ENCODE measurements at places on chromosomes 6 and 20.

- DNase-seq: no peak
Measured at GRCh38 chr6:132253211-132253610, 148.1 kb downstream of the MOXD1 start.

DNA sequence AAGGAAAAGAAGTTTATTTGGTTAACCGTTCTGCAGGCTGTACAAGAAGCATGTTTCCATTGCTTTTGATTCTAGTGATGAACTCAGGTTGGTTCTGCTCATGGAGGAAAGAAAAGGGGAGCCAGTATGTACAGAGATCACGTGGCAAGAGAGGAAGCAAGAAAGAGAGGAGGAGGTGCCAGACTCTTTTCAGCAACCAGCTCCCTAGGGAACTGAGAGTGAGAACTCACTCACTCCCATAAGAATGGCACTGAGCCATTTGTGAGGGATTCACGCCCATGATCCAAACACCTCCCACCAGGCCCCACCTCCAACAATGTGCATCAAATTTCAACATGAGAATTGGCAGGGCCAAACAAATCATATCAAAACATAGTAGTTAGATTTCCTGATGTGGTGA lies 649.1 kb downstream of the EPM2A start:
- no peak for DNase-seq

GRCh38 chr6:28982476-28983266 lies 22.4 kb downstream of the ZNF311 start:
- DNase-seq: no peak

- no peak for DNase-seq
Measured at GRCh38 chr20:37522260-37523011, 1.4 kb downstream of the NNAT start.

DNA sequence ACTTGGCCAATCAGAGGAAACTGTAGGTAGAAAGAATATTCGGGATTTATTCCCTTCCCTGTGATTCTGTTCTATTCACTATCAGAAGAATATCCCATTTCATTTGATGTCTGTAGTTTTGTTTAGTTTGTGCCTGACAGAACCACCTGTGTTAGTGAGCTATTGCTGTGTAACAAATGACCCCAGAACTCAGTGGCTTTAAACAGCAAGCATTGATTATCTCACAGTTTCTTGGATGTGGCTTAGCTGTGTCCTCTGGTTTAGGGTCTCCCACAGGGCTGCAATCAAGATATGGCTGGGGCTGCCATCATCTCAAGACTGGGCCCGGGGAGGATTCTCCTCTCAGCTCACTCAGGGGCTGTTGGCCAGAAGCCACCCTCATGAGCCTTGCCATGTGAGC lies 143.7 kb downstream of the ZDHHC14 start:
- no peak for DNase-seq

DNA sequence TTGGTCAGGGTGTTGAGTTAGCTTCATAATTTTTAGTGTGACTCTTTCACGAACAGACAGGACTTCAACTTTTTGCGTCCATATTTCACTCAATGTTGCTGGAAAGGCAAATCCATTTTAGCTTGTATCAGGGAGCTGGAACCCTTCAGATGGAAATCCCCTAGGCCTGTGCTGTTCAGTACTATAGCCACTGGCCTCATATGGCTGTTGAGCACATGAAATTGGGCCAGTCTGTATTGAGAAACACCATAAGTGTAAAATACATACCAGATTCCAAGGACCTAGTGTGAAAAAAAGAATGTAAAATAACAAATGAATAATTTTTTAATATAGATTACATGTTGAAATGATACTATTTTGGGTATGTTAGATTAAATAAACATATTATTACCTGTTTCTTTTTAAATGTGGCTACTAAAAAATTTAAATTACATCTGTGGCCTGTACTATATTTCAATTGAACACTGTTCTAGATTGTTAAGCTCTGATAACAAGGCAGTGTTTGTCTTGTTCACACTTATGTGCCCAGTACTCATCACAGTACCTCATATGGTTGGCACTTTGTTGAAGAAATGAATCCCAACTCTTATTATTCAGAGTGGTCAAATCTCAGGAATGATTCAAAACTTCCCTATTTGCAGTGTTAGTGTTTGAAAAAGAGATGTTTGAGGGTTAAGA lies 34.3 kb downstream of the CTNNBL1 start:
- no peak for DNase-seq

- DNase-seq: no peak
Measured at GRCh38 chr20:19969106-19969505, 48.1 kb upstream of the NAA20 start.

DNA sequence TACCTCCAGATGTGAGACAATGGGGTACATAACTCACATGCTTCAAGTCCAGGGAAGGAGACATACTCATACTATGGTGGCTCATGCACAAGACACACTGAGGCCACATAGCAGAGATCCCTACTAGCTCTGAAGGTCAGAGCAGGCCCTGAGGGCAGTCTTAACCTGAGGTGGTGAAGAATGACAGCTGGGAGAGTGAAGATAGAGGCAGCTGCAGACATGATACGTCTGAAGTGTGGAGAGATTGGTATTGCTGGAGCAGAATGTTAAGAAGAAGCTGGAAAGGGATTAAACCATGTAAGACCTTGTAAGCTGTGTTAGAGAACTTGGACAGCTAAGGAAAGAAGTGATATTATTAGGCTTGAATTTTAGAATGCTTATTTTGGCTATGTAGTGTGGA lies 32.9 kb downstream of the PGM3 start:
- DNase-seq: no peak

DNA sequence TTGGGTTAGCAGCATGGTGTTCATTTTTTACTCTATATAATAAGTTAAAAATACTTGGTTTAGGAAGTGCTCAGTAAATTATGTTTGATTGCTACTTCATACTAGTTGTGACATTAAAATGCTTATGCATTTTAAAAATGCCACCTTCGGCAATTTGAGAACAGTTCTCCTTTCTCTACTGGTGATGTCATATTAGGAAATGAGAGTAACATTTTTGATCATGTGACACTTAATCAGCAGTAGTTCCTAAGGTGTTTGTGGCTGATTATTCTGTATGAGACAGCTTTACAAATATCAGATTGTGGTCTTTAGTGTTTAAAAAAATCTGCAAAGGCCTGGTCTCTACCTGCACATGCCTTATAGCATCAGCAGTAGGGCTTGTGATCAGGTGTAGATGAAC lies 4.4 kb downstream of the GZF1 start:
- no peak for DNase-seq

- no peak for DNase-seq
Measured at GRCh38 chr6:31822036-31822821, 5.3 kb upstream of the HSPA1B start.

DNA sequence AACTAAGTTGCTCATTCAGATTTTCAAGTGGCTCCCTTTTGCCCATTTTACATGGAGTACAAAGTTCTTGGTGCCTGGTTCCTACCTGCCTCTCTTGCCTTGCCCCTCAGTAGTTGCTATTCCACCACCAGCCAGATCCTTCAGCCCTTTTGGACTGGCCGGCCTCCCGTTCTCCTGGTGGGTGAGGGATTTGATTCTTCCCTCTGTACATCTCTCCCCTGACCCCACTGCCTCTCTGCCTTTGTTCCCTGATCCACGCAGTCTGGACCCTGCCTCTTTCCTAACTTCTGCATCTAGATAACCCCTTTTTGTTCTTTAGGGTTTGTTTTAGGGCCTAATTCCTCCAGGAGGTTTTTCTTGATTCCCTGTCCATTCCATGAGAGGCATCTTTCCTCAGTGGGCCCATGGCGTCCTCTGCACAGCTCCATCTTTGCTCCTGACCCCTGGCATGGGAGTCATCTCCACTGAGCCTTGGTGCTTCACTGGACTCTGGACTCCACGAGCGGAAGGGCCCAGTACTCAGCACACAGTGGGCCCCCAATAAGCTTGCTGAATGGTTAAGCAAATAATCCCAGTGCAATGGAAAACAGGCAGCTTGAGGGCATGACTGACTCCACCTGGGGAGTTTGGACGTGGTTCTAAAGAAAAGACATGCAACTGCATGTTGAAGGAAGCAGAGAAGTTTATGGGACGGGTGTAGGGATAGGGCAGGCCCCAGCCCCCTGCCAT lies 309.3 kb upstream of the SUPT3H start:
- no peak for DNase-seq

GRCh38 chr6:136612666-136613389 lies 62.6 kb upstream of the MAP7 start:
- DNase-seq: no peak

DNA sequence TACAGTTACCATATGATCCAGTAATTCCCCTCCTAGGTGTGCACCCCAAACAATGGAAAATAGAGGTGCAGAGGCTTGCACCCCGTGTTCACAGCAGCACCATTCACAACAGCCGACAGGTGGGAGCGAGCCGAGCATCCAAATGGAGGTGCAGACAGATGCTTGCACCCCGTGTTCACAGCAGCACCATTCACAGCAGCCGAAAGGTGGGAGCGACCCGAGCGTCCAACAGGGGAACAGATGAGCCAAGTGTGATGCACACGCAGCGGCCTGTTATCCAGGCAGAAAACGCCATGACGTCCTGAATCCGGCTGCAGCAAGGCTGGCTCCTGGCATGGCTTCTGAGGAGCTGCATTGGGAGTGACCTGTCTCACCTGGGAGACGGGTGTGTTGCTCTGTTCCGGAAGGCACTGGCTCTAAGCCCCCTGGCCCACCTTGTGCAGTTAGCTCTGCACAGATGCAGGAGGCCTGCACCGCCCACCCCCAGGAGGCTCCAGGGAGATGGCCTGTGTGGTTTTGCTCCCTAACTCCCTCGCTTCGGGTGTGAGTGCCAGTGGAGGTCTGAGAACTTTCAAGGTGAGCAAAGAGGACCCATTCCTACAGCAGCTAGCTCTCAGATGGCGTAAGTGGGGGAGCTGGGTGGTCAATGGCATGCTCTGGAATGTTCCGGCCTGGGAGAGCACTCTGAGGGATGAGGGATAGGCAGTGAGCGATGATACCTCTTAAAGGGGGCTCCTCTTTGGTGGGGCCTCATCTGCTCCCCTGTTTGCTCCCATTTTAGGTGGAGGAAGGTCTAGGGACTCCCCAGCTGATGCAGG lies 47.8 kb upstream of the FRMD1 start:
- DNase-seq: no peak

GRCh38 chr6:24415753-24416152 lies 13.0 kb downstream of the MRS2 start:
- DNase-seq: no peak

DNA sequence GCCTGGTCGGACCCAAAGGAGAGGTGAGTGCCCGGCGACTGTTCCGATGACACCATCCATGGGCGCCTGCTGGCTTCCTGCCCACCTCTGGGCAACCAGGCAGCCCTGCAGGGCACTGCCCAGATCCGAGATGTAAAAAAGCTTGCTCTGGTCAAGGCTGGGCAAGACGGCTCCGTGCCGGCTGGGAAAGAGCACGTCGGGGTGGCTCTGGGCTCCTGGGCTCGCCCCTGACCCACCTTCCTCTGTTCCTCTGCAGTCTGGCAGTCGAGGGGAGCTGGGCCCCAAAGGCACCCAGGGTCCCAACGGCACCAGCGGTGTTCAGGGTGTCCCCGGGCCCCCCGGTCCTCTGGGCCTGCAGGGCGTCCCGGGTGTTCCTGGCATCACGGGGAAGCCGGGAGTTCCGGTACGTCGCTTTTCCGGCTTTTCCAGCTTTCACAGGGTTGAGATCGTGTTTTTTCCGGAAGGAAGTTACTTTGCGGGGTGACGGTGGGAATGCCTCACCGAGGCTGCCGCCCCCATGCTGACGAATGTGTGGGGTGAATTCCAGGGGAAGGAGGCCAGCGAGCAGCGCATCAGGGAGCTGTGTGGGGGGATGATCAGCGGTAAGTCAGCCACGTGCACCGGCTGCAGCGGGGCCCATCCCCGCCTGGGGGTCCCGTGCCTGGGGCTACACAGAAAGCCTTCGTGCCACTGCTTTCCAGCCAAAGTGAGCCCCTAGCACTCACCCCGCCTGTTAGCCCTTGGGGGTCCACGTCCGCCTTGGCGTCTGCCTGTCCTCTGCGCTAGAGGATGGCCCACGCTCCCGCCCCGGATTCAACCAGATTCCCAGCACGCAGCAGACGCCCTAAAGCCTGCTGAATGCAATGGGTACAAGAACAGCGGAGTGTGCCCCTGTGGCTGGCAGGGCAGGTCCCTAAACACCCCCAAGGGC lies 19.3 kb downstream of the COL9A3 start:
- no peak for DNase-seq

DNA sequence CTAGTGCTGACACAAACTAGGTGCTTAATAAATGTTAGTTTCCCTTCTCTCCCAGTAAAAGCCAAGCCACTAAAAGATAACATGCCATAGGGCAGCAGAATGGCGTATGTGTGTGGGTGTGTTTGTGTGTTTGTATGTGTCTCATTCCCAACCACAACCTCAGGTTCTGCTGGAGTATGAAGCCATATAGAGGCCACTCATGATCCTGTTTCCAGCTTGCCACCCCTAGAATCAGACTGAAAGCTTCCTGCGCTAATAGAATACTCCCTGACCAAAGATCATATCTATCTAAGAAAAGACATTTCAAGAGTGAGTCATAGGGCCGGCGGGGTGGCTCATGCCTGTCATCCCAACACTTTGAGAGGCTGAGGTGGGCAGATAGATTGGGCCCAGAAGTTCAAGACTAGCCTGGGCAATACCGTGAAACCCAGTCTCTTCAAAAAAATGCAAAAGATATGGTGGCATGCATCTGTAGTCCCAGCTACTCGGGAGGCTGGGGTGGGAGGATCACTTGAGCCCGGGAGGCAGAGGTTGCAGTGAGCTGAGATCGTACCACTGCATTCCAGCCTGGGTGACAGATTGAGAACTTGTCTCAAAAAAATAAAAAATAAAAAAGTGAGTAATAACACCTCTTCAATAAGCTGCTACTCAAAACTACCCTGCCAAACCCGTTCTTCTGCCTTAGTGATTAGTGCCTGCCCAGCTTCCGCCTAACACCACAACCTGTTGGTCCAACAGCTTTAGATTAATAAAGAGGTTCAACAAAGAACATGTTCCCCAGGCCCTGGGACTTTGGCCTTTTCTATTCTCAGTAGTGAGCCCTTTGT lies 11.8 kb upstream of the SNRPC start:
- no peak for DNase-seq

- DNase-seq: no peak
Measured at GRCh38 chr20:45919542-45920399, 7.8 kb upstream of the PLTP start.

- DNase-seq: no peak
Measured at GRCh38 chr6:125300992-125301434, 754 bp downstream of the HDDC2 start.

DNA sequence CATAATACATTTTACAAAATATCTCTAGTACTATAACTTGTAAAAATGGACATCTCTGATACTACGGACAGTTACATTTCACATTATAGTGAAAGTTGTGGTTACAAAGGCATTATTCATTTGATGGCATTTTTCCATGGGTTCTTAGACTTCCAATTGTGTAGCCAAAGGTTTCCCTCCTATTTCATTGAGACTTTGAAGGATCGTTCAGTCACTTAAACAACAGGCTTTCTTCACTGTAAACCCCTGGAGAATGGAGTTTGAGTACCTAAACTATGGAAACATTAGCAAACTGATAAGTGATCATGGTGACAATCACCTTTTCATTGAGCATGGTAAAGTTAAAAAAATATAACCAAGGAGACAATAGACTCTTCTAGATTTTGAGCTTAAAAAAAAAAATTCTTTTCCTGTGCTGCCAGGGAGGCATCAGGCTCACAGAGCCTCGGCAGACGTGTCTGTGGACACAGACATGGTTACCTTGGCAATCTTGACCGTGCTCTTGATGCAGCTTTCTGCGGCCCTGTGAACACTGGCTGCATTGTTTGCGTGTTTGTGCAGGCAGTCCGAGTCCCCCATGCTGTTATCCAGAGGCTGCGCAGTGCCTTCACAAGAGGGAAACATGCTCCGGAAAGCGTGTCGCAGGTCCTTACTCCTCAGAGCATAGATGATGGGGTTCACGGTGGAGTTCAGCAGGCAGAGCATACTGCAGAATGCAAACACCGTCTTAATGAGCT lies 22.6 kb downstream of the CNR1 start:
- DNase-seq: no peak

GRCh38 chr6:134132494-134133141 lies 80.2 kb upstream of the SLC2A12 start:
- no peak for DNase-seq

All from activated naive CD8-positive, alpha-beta T cell treated with anti-CD3 and anti-CD28 coated beads, Interleukin-2, amount 50 U/mL, for 16 hours (primary cell).